ENCODE measurements at places on chromosomes 6 and 20. TPM values are rescaled to one million over a fixed set of nuclear protein-coding genes. Genes with fewer than 3 reads are reported as not detected.

Gene GTF2H4
- 11.5 TPM for polyA plus RNA-seq

Gene TNFAIP3
- 44.5 TPM for polyA plus RNA-seq

Gene GATA5
- not detected for polyA plus RNA-seq

Gene NECAB3
- polyA plus RNA-seq = not detected

Gene KCNK16
- not detected for polyA plus RNA-seq

Gene KIF25
- not detected for polyA plus RNA-seq

Gene WFDC5
- not detected for polyA plus RNA-seq

Gene EFCAB8
- polyA plus RNA-seq = not detected

Gene SRMS
- not detected for polyA plus RNA-seq

Gene CTCFL
- not detected for polyA plus RNA-seq

Gene SMPD2
- 45.5 TPM for polyA plus RNA-seq

Gene SEMG1
- not detected for polyA plus RNA-seq

Gene SIM1
- polyA plus RNA-seq = not detected

DNA sequence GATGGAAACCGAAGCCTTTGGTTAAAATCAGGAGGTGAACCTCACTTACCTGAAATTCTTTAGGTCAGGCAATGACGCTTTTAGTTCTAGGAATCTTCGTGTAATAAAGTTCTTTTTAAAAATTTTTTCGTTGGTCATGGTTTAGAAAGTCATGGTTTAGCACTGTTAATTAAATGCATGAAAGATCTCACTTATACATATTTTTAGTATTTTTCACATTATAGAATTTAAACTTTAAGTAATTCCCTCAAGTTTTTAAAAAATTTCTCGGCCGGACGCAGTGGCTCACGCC, 1.1 kb downstream of the DSE start:
- peaks cover 27% of the 10 kb centered on the region for H3K4me1 ChIP-seq
- no peaks in the 10 kb centered on the region for H3K36me3 ChIP-seq
- no peak overlapping the region for H3K27ac ChIP-seq
- no peak for DNase-seq
- no peaks in the 10 kb centered on the region for H3K27me3 ChIP-seq
- H3K4me3 ChIP-seq = peak overlapping the region; percentile 90

DNA sequence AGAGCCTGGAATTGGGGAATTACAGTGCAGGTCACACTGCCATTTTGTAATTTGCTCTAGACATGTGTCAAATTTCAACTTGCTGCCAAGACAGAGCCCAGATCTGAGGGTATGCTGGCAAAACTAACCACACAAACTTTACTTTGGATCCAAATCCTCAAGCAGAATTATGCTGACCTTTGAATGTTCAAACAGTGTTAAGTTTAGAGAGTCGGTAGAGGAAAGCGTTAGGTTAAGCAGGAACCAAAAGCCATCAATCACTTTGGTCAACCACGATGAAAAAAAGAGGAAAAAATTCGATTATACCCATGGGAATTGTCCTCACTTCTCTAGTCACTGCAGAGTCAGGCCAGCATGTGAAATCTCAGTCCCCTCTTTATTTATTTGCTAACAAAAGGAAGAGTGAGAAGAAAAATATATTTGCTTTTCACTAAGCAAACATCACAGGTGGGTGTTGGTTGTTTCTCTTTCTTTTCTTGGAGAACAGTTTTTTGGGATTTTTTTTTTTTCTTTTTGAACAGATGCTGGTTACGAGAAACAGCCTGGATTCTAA, 105.1 kb upstream of the ADGRF1 start:
- no peak overlapping the region for H3K4me3 ChIP-seq
- peaks cover 9% of the 10 kb centered on the region for H3K27me3 ChIP-seq
- peak overlapping the region; percentile 73 for H3K27ac ChIP-seq

GRCh38 chr6:80316686-80317231, 210.3 kb downstream of the BCKDHB start:
- H3K27me3 ChIP-seq = no peaks in the 10 kb centered on the region
- H3K27ac ChIP-seq = no peak overlapping the region
- DNase-seq = no peak

DNA sequence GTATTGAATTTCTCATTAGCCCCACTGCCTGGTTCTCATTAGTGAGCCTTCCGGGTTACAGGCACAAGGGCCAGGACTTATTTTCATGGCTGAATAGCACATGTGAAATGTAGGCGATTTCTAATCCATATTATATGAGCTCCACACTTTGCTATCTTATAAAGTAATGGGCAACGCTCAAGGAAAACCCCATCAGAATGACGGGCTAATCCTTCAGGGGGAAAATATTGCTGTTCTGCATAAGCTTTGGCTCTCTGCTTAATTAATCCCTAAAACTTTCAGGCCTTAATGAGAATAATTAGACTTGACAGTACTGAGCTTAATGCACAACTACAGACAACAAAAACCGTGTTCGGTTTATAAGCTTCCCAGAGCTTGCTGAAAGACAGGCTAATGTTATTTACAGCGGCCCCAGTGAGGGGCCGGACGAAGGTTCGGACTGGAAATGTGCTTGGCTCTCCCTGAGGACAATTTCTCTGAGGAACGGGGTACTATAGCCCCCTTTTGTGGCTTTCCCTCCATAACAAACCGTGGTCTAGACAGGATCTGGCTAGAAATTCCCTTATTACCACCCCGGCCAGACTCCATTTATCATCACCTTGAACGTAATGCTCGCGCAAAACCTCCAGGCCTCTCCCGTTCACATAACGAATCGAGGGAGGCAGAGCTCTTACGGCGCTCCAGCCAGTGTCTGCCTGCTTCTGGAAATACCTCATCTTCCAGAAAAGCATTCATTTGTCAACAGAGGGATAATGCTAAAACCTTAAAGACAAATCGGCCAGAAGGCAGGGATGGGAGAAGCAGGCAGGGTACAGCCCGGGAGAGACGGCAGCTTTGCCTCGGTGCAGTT, 164.5 kb downstream of the CD83 start:
- no peak for DNase-seq
- H3K36me3 ChIP-seq = peaks cover 10% of the 10 kb centered on the region
- H3K27me3 ChIP-seq = no peaks in the 10 kb centered on the region
- peaks cover 50% of the 10 kb centered on the region for H3K4me1 ChIP-seq
- H3K27ac ChIP-seq = no peak overlapping the region

DNA sequence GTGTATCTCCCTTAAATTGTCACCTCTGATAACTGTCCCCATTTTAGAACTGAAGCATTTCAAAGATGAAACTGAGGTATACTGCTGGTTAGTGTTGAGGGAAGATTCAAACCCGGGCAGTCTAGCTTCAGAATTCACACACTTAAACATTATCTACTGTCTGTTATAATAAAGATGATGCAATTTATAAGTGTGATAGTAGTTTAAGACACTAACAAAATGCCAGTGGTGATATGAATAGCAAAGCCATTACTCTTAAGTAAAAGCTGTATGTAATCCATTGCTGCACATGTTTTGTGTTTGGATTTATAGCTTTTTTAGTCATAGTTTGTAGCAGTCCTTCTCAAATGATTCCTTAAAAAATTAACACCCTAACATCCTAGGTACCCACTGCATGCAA, 19.8 kb downstream of the USP45 start:
- no peaks in the 10 kb centered on the region for H3K36me3 ChIP-seq
- H3K4me3 ChIP-seq = no peak overlapping the region
- H3K27me3 ChIP-seq = no peaks in the 10 kb centered on the region
- DNase-seq = no peak

DNA sequence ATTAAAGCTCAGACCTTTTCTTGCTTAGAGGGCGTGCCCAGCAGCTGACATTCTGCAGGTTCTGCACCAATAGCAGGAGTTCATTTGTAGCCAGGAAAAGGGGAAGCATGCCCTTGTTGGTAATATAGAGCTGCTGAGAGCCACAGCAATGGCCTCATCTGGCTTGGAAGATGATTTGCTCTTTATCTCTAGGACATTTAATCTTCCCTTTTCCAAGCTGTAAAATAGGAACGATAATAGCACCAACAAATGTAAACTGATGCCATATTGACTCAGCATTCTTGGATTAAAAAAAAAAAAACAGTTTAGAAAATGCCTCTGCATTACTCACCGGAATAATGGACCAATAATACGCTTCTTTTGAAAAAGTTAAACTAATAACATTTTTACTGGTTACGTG, 93.4 kb upstream of the SLC2A12 start:
- DNase-seq = peak; percentile 21
- H3K4me1 ChIP-seq = no peaks in the 10 kb centered on the region
- no peaks in the 10 kb centered on the region for H3K36me3 ChIP-seq
- H3K4me3 ChIP-seq = no peak overlapping the region
- H3K27me3 ChIP-seq = no peaks in the 10 kb centered on the region
- H3K27ac ChIP-seq = no peak overlapping the region

DNA sequence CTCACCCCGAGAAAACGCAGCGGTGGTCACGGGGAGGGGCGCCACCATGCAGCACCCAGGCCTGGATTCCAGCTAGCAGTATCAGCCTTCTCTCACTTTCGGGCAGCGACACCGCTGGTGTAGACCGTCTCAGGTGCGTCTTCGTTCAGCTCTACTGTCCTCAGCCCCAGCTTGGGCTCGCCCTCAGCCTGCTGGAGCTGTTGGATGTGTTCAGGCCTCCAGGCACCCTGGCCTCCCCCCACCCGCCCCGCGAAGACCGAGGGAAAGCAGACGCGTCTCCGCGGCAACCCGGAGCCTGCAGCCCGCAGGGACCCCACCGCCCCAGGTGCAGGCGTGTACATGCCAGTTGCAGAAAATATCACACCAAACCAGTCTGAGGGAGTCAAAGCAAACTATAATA, 60.8 kb upstream of the CARMIL1 start:
- H3K4me3 ChIP-seq = no peak overlapping the region
- peaks cover under 1% of the 10 kb centered on the region for H3K4me1 ChIP-seq
- no peaks in the 10 kb centered on the region for H3K27me3 ChIP-seq
- no peak for DNase-seq
- no peaks in the 10 kb centered on the region for H3K36me3 ChIP-seq

GRCh38 chr20:36835453-36836198, 40.3 kb upstream of the TLDC2 start:
- DNase-seq = peak; percentile 73
- H3K4me3 ChIP-seq = peak overlapping the region; percentile 81
- H3K27me3 ChIP-seq = no peaks in the 10 kb centered on the region

GRCh38 chr6:2749969-2750600, 637 bp downstream of the MYLK4 start:
- H3K27me3 ChIP-seq = peaks cover 26% of the 10 kb centered on the region
- no peaks in the 10 kb centered on the region for H3K36me3 ChIP-seq
- no peak overlapping the region for H3K4me3 ChIP-seq
- H3K27ac ChIP-seq = no peak overlapping the region
- peaks cover 11% of the 10 kb centered on the region for H3K4me1 ChIP-seq

- no peaks in the 10 kb centered on the region for H3K36me3 ChIP-seq
- H3K4me1 ChIP-seq = no peaks in the 10 kb centered on the region
Observed at GRCh38 chr20:6492271-6493055, 275.0 kb upstream of the BMP2 start.

GRCh38 chr6:116280933-116281316, 1.2 kb upstream of the TSPYL1 start:
- H3K27me3 ChIP-seq = no peaks in the 10 kb centered on the region
- H3K4me3 ChIP-seq = peak overlapping the region; percentile 99
- H3K4me1 ChIP-seq = peaks cover 54% of the 10 kb centered on the region
- peaks cover 10% of the 10 kb centered on the region for H3K36me3 ChIP-seq
- H3K27ac ChIP-seq = peak overlapping the region; percentile 96

- no peaks in the 10 kb centered on the region for H3K27me3 ChIP-seq
- H3K4me3 ChIP-seq = no peak overlapping the region
- H3K27ac ChIP-seq = no peak overlapping the region
Observed at GRCh38 chr6:40523505-40524172, 63.5 kb downstream of the LRFN2 start.

GRCh38 chr6:35984701-35985100, 39.7 kb downstream of the SLC26A8 start:
- H3K4me1 ChIP-seq = no peaks in the 10 kb centered on the region
- H3K27me3 ChIP-seq = peaks cover 4% of the 10 kb centered on the region
- H3K27ac ChIP-seq = no peak overlapping the region
- no peak for DNase-seq

- no peak for DNase-seq
- H3K27ac ChIP-seq = no peak overlapping the region
- H3K4me1 ChIP-seq = no peaks in the 10 kb centered on the region
- H3K4me3 ChIP-seq = no peak overlapping the region
- H3K27me3 ChIP-seq = no peaks in the 10 kb centered on the region
Observed at GRCh38 chr20:9439806-9440205, 74.6 kb upstream of the LAMP5 start.

- H3K36me3 ChIP-seq = no peaks in the 10 kb centered on the region
- peaks cover 5% of the 10 kb centered on the region for H3K4me1 ChIP-seq
- no peaks in the 10 kb centered on the region for H3K27me3 ChIP-seq
- H3K27ac ChIP-seq = peak overlapping the region; percentile 62
Observed at GRCh38 chr6:14701946-14702345, 543.9 kb upstream of the JARID2 start.

- H3K27ac ChIP-seq = no peak overlapping the region
- no peak overlapping the region for H3K4me3 ChIP-seq
- H3K36me3 ChIP-seq = peaks cover 11% of the 10 kb centered on the region
- H3K27me3 ChIP-seq = no peaks in the 10 kb centered on the region
- no peak for DNase-seq
- peaks cover 20% of the 10 kb centered on the region for H3K4me1 ChIP-seq
Observed at GRCh38 chr6:18186033-18186432, 30.8 kb downstream of the KDM1B start.

- DNase-seq = peak; percentile 69
- no peaks in the 10 kb centered on the region for H3K36me3 ChIP-seq
- H3K27ac ChIP-seq = peak overlapping the region; percentile 88
- H3K27me3 ChIP-seq = no peaks in the 10 kb centered on the region
- peaks cover 48% of the 10 kb centered on the region for H3K4me1 ChIP-seq
Observed at GRCh38 chr6:26251354-26252076, 113.5 kb upstream of the BTN3A2 start.

- peaks cover 22% of the 10 kb centered on the region for H3K4me1 ChIP-seq
- H3K36me3 ChIP-seq = no peaks in the 10 kb centered on the region
- no peak overlapping the region for H3K27ac ChIP-seq
- DNase-seq = no peak
- no peak overlapping the region for H3K4me3 ChIP-seq
- H3K27me3 ChIP-seq = no peaks in the 10 kb centered on the region
Observed at GRCh38 chr6:41177287-41177686, 14.4 kb upstream of the TREM2 start.

DNA sequence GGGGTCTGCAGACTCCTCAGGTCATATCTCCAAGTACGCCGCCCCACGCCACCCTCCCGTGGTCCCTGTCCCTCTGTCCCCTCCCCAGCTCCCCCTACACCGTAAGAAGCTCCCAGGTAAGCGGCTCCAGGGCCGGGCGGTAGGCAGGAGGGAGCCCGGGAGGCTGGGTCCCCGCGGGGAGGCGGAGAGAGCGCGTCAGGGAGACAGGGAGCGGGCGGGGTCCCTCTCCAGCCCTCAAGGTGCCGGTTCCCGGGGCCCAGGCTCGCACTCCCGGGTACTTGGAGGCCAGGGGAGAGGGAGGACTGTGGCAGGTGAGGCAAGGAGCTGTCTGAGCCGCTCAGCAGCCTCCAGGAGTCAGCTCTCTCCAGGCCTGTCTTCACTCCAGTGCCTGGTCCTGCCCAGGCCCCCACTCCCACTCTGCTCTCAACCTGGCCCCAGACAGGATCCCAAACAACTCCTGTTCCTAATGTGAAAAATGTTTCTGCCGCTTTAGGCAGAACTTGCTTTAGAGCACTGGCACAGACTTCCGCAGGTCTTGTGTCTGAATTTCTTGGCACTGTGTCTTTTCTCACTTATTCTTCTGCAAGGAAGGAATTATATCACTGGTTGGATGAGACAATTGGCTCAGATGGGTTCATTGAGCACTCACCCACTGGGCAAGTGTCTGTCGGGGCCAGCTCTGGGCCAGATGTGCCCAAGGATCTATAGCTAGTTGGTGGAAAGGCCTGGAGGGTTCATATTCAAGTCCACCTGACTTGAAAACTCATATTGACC, 36.6 kb downstream of the HLA-G start:
- H3K4me3 ChIP-seq = no peak overlapping the region
- H3K36me3 ChIP-seq = peaks cover 12% of the 10 kb centered on the region
- no peak overlapping the region for H3K27ac ChIP-seq
- H3K4me1 ChIP-seq = peaks cover 2% of the 10 kb centered on the region
- peaks cover 20% of the 10 kb centered on the region for H3K27me3 ChIP-seq
- DNase-seq = no peak
